ENCODE measurements at places on chromosomes 6 and 20.

GRCh38 chr6:44651604-44652003 is 264.1 kb downstream of the CDC5L start:
- no peak for DNase-seq

DNA sequence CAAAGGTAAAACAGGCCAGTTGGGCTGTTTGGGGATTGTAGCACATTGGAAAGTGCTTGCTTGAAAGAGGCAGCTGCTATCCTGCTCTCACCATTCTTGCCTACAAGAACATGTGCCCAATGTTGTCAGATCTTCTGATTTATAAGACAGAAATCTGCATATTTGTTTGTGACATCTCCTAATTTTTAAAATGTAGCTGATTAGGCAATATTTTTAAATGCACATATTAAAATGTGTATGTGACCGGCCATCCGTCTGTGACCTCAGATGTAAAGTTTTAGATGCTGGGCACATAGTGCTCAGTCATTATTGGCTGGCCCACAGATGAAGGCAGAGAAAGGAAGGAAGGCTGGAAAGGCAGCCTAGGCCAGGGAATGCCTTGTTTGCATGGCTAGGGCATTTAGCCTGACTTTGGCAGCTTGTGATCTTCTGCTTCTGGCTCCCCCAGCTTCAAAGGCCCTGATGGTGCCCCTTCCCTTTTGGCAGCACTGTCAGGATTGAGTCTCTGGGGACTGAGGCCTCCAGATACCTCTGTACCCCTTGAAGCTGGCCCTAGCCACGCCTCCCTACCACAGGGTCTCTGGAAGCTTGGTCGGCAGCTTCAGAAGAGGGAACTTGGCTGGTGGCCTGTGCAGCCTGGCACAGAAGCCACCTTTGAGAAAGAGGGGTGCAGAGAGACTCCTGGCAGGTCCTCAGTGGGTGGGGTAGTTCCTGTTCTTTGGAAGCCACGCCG is 6.4 kb downstream of the SNPH start:
- DNase-seq = no peak

- DNase-seq = peak; percentile 88
Measured at GRCh38 chr6:6918216-6918983, 189.4 kb upstream of the RREB1 start.

- DNase-seq = no peak
Measured at GRCh38 chr6:17202526-17202925, 78.6 kb upstream of the RBM24 start.

- DNase-seq = no peak
Measured at GRCh38 chr6:123182998-123183397, 187.0 kb downstream of the CLVS2 start.

DNA sequence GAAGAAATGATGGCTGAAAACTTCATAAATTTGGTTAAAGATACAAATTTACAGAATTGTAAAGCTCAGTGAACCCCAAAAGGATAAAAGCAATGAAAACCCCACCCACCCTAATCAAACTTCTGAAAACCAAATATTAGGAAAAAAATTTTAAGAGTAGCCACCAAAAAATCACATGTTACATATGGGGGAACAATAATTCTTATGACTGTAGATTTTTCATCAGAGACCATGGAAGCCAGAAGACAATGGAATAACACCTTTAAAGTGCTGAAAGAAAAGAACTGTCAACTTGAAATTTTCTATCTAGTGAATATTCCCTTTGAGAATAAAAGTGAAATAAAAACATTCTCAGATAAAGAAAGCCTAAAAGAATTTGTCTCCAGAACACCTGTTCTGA is 24.4 kb downstream of the PROCR start:
- DNase-seq = no peak

- DNase-seq = no peak
Measured at GRCh38 chr20:445514-446336, 16.6 kb downstream of the TBC1D20 start.

- no peak for DNase-seq
Measured at GRCh38 chr6:127690092-127690491, 113.1 kb downstream of the C6orf58 start.

GRCh38 chr6:111230351-111231089 is 143.2 kb downstream of the SLC16A10 start:
- DNase-seq = no peak

DNA sequence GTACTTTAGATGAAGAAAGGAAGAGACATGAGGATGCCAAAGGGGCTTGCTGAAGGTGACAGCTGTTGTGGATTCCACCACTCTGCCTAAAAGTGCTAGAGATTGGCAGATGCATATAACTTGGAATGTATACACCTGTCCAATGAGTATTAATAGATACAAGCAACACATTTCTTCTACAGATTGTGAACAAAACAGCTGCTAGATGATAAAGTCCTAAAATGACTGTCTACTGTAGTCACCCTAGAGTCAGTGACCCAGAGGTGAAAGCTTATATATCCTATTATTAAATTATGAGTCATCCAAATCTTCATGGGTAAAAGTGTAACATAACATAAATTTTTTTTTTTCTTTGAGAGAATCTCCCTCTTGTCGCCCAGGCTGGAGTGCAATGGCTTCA is 5.2 kb downstream of the RNF217 start:
- no peak for DNase-seq

DNA sequence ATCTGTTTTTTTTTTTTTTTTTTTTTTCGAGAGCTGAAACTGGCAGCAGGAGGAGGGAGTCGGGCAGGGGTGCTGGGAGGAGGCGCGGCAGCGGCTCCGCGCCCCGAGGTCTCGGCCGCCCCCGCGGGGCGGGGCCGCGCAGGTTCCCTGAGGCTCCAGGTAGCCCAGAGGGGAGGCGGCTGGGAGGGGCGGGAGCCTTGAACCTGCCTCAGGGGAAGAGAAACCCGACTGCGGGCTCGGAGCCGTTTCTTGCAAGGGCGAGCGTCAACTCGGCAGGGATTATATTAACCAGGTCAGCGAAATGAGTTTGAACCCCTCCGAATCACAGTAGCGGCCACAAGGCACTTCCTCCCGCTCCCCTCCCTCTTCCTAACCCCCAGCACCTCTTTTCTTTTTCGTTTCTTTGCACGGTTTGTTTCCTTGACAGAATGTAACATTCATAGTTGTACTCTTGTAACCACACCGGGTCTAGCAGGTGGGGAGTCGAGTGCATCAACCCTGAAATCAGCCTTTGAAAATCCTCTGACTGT is 2.0 kb downstream of the MYB start:
- peak; percentile 83 for DNase-seq

DNA sequence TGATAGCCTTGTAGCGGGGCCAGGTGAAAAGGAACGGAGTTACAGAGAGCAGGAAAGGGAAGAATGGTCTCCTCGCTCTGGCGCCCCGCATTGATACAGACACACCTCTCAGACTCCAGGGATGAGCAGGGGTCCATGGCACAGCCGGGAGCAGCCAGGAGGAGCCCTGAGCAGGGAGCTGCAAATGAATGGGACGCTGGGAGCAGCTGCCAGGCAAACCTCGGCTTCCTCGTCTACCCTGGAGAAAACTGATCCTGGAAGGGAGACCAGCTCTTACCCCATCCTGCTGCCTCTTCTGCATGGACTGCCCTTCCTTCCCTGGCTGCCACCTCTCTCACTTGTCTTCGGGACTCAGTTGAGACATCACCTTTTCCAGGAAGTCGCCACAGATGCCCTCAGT is 97.3 kb upstream of the MAFB start:
- no peak for DNase-seq

DNA sequence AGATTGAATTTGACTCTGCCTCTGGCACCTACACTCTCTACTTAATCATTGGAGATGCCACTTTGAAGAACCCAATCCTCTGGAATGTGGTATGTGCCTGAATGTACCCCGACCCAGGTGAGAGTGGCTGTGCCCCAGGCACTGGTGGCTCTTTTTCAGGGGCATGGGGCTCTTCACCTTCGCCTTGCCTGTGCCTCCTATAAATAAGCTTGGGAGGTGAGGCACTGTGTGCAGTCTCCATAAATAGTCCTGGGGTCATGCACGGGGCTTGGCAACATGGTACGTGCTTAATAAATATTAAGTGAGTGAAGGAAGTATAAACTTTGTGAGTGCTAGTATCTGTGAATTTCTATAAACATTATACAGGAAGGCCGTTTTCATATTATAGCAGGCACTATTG is 33.0 kb downstream of the GHRH start:
- DNase-seq = no peak

DNA sequence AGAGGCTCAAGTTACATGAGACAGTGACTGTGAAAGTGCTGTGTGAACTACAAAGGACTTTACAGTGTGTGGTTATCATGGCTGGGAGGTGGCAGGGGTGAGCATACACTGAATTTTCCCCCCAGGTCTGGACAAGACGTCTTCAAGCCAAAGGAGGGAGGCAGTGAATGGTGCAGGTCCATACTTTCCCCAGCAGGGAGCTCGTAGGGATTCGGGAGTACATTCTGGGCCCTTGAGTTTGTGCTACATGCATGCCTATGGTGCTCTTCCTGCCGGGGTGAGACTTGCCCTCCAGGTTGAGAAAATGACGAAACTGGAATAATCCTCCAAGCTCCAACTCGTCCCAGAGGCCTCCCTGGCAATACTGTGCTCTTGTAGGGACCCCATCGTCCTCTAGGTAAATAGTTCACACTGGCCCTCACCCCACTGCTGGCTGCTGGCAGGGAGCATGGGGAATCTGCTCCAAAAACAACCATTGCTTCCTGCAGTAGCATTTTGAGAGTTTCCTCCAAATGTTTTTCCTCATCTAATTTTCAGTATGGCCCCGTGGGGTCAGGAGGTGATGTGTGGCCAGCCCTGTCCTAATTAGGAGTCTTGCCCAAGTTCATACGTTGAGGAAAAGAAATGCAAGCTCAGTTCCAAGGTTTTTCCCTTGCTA is 57.6 kb downstream of the ZNF831 start:
- DNase-seq = no peak

DNA sequence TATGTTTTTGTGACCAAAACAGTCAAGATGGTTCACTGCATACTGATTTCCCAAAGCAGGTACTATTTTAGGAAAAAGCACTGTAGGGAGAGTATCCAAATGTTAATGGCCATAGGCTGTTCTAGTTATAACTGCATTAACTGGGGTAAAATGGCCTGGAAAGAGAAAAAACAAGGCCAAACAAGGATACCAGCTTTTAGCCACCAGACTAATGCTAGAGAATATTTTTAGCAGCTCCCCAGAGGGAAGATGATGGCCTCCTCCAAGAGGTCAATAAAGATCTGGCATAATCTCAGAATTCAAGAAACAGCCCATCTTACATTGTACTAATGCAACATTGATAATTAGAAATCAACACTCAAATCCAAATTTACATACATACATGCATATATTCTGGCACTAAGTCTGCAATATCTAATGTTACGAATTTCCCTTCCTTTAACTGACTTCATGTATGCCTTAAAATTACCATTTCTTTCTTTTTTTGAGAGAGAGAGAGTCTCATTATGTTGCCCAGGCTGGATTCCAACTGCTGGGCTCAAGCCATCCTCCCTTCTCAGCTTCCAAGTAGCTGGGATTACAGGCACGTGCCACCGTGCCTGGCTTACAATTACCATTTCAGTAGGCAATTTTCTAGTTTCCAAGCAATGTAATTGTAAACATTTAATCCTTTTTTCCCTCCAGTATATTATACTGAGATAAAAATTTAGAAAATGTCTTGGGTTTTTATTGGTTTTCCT is 9.3 kb downstream of the COX7A2 start:
- no peak for DNase-seq

DNA sequence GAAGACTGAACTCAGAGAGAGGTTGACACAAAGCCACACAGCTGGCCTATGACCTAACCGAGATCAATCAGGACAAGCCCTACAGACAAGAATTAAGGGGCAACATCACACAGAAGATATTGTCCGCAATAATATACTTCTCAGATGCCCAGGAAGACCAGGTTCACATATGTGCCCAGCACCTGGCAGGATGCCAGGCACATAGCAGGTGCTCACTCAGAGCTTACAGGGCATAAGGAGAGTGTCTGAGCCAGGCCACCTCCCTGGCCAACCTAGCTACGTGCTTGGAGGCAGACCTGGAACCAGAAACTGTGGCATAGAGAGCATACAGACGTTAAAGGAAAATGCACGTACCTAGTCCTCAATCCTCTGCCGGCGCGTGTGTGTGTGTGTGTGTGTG is 87.0 kb upstream of the LRFN2 start:
- DNase-seq = no peak

- DNase-seq = no peak
Measured at GRCh38 chr6:157840776-157841175, 17.7 kb downstream of the SNX9 start.

DNA sequence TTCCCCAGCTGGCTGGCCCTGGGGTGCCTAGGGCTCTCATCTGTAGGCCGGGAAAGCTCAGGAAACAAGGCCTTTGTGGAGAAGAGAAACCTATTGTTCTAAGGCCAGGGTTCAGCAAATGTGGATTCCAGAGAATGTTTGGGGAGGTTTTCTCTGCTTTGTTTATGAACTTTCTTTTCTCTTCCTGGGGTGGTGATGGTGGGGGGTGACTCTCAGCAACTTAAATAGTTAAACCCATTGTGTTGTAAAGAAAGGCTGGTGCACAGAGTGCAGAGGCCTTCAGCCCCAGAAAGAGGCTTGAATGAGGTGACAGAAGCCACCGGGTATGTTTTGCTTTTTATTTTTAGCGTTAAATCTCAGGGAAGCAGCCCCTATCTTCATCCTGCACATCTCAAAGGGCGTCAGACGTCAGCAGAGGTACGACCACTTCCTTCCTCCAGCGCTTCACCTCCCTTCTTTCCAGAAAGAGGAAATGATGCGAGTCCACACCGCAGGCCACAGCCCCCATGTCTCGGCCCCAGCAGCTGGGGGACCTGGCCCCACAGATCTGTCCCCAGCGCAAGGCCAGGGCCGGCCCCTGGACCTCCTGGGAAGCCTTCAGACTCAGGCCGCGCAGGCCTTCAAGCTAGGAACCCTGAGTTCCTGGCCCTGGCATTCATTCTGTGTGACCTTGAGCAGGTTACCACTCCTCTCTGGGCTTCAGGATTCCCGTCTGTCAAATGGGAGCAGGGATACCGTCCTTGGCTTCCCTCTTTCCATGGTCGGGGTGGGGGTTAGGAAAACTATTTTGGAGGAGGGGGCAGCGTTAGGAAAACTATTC is 605 bp upstream of the PPP1R16B start:
- DNase-seq = peak; percentile 68

GRCh38 chr20:58584881-58585752 is 66.0 kb upstream of the STX16 start:
- no peak for DNase-seq

- no peak for DNase-seq
Measured at GRCh38 chr6:118804091-118804490, 89.9 kb upstream of the ASF1A start.

Measured in stimulated activated CD4-positive, alpha-beta T cell treated with anti-CD3 and anti-CD28 coated beads, Interleukin-1b, Interleukin-23, amount 100 ng/mL, for 48 hours (primary cell).